ENCODE measurements at places on chromosomes 11 and 22.

GRCh38 chr11:44326615-44327475 is 16.9 kb upstream of the ALX4 start:
- no peak for DNase-seq

DNA sequence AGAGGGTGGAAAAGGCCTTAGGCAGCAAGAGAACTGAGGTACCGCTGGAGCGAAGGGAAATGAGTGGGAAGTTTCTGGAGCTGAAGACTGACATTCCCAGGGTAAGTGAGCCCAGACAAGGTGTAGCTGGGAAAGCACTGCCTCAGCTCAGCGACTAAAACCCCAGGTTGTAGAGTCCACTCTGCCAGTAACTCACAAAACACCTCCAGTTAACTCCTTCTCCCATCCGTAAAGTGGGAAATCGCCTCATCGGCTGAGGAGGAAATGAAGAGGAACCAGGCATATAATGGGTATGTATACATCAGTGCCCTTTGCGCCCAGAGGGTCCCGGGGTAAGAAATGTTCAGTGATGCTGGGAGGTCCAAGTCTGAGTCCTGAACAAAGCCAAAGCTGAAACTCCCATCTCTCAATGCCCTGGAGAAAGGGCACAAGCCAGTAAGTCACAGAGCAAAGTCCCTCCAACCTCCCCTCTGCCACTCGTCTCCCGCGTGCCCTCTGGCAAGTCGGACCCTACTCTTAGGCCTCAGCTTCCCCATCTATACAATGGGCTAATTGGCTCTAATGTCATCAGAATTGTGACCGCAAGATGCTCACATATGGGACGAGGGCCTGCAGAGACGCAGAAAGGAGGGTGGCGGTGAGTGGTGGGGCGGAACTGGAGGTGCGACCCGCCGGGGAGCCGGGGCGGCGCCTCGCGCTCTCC is 588 bp downstream of the VPS37C start:
- DNase-seq: peak; percentile 21

- DNase-seq: no peak
Measured at GRCh38 chr22:23712256-23712655, 21.4 kb downstream of the RGL4 start.

DNA sequence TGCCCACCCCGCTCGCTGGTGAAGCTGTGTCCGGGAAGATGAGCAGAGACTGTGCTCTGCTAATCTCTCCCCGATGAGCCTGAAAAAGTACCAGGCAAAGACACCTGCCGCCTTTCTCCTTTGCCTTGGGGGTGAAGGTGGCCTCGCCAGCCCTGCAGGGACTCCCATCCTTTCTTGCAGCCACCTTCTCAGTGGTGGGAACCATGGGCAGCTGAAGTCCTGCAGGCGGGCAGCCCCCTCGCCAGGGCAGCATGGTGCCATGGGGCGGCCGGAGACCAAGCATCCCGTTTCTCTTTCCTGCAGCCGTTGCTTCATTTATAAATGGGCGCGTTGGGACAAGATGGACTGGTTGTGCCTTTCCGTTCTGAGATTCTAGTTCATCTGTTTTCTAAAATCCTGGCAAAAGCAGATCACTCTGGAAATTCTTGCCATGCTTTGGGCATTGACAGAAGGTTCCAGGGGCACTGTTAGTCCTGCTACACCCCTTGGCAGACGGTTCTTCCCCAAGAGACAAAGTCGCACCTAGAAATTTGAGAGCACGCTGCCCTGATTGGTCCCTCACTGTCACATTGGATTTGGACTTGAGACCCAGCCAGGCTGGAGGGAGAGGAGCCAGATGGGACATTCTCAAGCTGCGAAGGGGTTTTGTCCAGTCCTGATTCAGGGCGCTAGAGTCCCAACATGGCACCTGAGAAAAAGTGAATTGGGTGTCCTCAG is 7.5 kb downstream of the CTTN start:
- no peak for DNase-seq

DNA sequence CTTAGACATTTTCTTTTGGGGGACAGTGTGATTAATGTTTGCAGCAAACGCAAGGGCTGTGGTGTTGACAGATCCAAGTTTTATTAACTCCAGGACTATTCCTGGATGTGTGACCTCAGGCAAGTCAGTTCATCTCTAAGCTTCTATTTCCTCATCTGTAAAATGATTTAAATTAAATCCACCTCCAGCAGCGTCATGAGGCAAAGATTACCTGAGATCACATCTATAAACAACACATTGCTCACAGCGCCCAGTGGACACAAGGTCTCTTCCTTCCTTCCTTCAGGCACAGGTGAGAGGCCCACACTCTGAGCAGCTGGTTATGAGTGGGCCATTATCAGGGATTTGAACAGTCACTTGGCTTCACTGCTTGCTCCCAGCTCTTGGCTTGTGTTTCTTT is 111.2 kb upstream of the RASSF10 start:
- no peak for DNase-seq

GRCh38 chr11:17209939-17210245 is 2.1 kb upstream of the PIK3C2A start:
- DNase-seq: no peak

GRCh38 chr22:49524362-49524761 is 303.3 kb downstream of the BRD1 start:
- no peak for DNase-seq

- DNase-seq: no peak
Measured at GRCh38 chr22:23138584-23139435, 3.0 kb downstream of the RSPH14 start.

GRCh38 chr11:103364687-103365086 is 255.5 kb downstream of the DYNC2H1 start:
- DNase-seq: no peak

DNA sequence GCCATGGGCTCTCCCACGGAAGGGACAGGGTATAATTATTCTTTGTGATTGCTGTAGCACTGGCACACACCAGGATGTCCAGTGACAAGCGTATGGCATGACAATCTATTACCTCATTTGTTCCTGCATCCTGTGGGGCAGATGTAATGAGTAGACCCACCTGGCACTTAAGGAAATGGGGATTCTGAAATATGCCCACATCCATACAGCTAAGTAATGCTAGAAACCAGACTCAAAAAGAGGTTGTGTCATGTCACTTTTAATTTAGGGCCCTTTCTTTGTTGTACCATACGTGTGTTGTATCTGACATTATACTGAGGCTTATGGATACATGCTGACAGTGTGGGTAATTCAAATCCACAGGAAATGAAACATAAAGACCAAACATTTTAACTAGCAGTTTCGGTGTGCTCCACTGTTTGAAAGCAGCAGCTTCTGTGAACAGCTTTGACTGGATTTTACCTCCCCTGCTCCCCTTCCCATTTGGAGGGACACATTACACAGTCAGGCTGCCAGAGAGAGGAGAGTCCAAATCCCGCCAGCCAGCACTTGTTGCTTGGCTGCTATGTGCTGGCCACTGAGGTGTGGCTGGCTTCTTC is 21.2 kb downstream of the GRAMD1B start:
- DNase-seq: no peak

GRCh38 chr22:37345863-37346504 is 63.7 kb downstream of the CYTH4 start:
- DNase-seq: peak; percentile 37

- no peak for DNase-seq
Measured at GRCh38 chr11:117492578-117493251, 165.1 kb downstream of the CEP164 start.

GRCh38 chr11:74367881-74368280 is 30.4 kb downstream of the PGM2L1 start:
- no peak for DNase-seq

GRCh38 chr11:119743006-119743405 is 14.0 kb upstream of the NECTIN1 start:
- DNase-seq: no peak

GRCh38 chr11:132858223-132858622 is 674.1 kb downstream of the OPCML start:
- DNase-seq: peak; percentile 57

GRCh38 chr11:12901874-12902481 is 107.1 kb upstream of the RASSF10 start:
- no peak for DNase-seq

GRCh38 chr22:44723801-44724200 is 21.8 kb downstream of the PRR5 start:
- DNase-seq: no peak

DNA sequence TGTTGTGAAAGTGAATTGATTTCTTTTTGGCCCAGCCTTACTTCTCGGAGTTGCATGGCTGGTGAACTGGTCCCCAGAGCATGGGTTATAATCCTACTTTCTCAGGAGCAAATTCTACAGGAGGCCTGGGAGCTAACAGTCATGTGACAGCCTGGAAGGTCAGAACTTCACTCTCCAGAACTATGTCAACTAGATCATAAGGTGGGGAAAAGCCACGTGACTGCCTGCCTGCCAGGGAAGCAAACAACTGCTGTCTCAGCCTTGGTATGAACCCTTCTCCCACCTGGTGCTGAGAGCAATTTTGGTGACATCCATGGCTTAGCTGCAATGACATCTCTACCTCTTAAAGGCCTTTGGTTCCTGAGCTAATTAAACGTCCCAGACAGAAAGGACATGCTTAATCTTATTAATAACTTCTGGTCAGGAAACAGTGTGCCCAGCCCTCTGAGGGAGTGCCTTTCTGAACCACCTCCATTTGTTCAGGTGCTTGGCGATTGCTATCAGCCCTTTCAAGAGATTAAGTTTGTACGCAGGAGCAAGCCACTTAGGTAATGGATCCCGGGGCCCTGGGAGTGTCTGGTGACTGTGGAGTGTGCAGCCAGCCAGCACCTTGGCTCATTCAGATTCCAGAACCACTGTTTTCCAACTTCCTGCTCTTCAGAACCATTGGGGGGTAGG is 1.4 kb upstream of the CREB3L1 start:
- DNase-seq: no peak

GRCh38 chr22:27638329-27639233 is 163.0 kb downstream of the MN1 start:
- DNase-seq: no peak

DNA sequence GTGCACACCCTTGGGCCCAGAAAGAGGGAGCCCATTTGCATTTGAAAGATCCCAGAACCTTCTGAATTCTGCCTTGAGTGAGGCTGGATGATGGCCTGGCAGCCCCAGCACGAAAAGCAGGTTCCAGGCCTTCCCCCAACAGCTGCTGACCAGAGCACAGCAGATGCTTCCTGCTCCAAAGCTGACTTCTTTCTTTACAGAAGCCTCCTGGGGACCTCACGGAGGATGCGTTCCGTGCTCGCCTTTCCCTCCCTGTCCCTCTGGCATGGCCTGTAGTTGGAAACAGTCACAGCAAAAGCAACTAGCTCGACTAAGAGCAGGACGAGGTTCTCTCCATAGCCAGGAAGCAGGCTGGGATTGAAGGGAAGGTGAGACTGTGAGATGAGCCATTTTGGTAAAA is 107.7 kb upstream of the B3GAT1 start:
- DNase-seq: no peak

DNA sequence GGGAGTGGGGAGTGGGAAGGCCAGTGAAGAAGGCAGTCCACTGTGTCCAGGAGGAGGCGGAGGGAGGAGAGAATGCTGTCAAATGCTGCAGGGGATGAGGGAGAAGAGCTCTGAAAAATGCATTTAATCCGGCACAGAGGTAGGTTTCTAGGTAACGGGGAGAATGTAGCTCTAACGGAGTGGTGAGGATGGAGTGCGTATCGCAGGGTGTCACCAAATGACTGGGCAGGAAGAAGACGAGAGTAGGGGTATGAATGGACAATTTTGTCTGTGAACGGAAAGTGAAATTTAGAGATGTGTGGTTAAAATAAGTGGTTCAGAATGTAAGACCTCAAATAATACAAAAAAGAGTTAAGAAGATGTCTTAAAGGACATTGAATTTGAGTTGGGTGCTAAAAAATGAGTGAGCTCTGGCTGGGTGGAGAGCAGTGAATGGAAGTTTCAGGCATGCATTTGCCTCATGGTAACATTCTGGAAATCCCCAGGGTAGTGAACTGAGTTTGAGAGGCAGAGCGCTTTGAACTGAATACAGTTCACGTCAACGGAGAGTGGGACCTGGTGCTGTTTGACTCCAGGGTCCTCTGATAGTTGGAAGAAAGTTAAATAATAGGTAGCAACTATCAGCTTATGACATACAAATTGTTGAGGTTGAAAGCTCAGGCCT is 81.3 kb upstream of the CADM1 start:
- no peak for DNase-seq

- DNase-seq: no peak
Measured at GRCh38 chr11:18010121-18010670, 2.7 kb downstream of the SERGEF start.

GRCh38 chr22:37163575-37164504 is 14.1 kb upstream of the IL2RB start:
- DNase-seq: no peak

GRCh38 chr22:46577368-46578249 is 40.2 kb upstream of the CELSR1 start:
- DNase-seq: peak; percentile 46

DNA sequence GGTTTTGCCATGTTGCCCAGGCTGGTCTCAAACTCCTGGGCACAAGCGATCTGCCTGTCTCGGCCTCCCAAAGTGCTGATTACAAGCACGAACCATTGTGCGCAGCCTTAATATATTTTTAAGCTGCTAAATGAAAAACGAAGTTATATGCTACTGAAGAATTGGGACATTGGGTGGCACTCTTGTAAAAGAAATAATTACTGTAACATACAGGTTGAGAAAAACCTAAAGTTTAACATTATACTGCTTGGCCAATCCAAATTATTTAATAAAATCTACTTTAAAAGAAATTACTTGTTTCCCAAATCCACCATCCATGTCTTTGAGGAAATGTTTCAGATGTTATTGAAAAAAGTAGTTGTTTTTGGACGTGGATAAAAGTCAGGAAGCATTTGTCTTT is 37.9 kb upstream of the ARHGAP32 start:
- DNase-seq: peak; percentile 12

GRCh38 chr22:17945156-17945887 is 79.0 kb downstream of the MICAL3 start:
- DNase-seq: no peak

Data from adipocyte (in vitro differentiated cells).